Dermis blood vessel endothelial cell (primary cell): ENCODE measurements at places on chromosomes 2 and 18.
A peak's percentile ranks its signal among the peaks of the same experiment; 100 is the strongest.

DNA sequence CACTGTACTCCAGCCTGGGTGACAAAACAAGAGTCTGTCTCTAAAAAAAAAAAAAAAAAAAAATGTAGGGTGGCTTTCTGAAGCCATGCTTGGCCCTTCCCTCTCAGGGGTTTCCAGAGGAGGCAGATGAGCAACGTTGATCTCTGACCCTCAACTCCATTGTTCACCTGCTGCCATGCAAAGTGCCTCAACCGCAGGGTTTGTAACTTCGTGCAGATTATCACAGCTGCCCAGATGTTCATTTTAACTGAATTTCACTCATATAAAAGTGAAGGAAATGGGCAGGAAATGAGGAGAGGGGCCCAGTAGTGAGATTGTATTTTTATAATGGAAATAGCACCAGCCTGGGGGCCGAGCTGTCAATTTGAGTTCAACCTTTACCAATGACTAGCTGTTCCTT, 14.9 kb upstream of the B3GNT2 start:
- no peak for DNase-seq

GRCh38 chr2:238285653-238286082, 2.7 kb downstream of the PER2 start:
- peak; percentile 28 for DNase-seq

- DNase-seq, result no peak
Measured at GRCh38 chr2:232286001-232286868, 92.3 kb upstream of the ALPP start.

DNA sequence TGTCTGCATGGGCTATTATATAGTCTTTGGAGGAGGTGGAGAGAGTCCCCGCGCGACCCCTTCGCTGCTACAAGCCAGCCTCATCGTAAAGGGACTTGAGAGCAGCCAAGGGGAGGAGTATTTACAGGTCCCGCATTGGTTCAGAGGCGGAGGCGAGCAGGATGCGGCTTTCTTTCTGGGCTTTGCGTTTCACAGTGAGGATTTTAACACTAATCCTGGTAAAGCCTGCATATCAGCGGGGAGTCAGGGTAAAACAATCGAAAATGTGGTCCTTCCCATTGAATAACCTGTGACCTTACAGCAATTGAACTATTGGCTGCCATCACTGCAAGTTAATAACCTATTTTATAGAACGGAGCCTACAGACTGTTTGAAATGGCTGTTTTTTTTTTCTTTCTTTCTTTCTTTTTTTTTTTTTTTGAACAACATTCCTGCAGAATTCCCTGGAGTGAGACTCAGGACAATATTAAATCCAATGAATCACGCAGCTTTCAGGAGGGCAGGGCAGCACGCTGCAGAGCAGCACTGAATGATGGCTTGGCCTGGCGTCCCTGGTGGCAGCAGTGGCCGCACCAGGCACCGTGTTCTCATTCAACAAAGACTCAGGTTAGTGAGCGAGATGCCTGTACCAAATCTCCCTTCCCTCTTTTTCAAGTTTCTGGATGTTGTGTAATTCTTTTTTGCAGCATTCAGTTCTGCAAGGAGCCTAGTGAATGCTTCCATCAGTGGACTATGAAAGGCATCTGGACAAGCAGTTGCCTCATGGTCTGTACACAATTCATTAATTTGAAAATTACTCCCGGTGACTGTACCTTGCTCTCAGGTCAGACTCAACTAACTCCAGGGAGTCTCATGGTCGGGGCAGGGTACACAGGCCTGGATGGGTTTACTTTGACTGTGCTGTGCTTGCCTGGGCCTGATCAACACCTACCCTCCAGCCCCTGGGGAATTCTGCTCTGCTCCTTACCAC, 19.8 kb downstream of the SMIM21 start:
- DNase-seq, result no peak

- DNase-seq, result peak; percentile 84
Measured at GRCh38 chr2:33372940-33373553, 103.4 kb upstream of the RASGRP3 start.

GRCh38 chr2:3674066-3674845, 16.3 kb downstream of the ALLC start:
- DNase-seq, result no peak

- DNase-seq, result peak; percentile 25
Measured at GRCh38 chr2:204900910-204901309, 355.6 kb downstream of the PARD3B start.

DNA sequence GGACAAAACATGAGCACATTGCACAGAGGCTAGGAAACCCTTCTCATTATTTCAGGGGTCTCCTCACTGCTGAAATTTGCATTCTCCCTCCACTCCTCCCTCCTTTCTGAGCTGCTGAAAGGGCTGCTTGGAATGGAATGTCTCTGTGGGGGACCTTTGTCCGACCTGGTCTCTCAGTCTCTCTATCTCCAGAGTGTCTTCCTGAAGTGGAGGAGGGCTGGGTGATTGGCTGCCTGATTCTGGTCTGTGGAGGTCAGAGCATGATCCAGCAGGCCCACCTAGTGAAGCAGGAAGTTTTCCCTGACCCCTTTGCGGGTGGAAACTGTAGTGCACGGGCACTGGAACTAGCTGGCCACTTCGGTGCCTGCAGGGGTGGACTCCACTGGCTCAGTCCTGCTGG, 560.5 kb upstream of the HS6ST1 start:
- no peak for DNase-seq

DNA sequence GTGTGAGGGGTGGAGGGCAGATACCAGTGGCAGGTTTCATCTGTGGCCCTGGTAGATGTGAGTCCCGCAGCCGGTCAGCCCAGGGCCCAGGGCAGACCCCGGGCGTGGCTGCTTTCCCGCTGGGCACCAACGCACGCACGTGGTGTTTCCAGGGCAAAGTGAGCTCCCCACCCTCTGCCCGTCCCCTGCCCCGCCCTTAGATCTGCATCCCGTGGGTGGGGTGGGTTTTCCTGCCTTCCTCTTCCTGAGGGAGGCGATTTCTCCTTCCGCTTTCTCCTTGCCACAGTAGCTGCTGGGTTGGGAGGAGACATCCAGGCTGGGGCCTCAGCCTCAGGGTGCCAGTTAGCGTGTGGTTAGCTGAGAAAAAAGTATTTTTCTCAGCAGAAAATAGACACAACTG, 49.6 kb downstream of the ODC1 start:
- no peak for DNase-seq

- no peak for DNase-seq
Measured at GRCh38 chr2:120014226-120014980, 1.5 kb downstream of the EPB41L5 start.

DNA sequence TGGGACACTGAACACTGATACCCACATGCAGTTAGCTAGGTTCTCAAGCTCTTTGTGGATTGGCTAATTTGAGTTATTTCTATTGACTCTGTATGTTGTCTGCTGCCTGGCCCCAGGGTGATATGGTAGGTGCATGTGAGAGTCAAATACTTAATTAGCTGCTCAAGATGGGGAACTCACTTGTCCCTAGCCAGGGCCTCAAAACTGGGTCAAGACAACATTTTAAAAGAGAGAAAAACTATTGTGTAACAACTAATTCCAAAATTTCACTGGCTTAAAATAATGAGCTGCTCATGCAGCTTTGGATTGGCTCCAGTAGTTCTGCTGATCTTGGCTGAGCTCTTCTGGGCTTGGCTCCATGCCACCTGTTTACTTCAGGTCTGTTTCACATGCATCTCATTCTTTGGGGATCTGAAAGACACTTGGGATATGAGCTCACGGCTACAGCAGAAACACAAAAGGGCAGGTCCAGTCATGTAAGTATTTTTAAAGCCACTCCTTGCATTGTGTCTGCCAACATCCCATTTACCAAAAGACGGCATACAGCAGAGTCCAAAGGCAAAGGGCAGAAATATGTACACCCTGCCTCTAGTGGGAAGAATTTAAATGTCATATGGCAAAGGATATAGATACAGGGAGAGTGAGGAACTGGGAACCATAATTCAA, 716.8 kb downstream of the SUCLG1 start:
- no peak for DNase-seq

GRCh38 chr2:129733041-129733440, 246.4 kb upstream of the RAB6C start:
- DNase-seq, result no peak

DNA sequence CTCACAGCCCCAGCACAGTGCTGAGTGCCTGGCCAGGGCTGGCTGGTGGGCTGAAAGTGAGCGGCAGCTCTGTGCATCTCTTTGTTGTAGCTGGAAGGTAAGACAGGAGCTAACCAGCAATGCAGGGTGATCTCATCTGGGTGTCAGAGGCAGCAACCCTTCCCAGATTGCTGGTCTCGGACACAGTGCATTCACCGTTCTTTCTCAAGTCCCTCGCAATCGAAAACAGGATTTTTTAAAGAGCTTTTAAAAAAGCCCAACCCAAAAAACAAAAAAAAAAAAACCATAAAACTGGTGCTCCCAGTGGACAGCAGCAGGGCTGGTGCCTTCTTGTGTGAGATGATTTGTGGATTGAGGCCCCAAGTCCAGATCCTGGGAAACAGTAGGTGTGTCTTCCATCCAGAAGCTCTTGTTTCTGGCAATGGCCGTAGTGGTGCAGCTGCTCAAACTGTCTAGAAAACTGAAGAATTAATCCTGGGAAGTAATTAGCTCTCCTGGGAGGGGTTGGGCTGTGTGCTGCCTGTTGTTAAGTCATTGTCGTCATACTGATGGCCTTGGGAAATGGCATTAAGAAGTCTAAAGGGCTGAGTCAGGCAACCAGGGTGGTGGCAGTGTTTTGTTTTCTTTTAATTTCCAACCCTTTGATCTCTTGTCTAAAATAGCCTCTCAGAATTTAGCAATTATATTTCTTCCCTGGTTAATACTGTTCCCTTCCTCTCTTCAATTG, 156.7 kb downstream of the KLHL29 start:
- peak; percentile 35 for DNase-seq

GRCh38 chr2:233445152-233445830, 91.0 kb downstream of the DGKD start:
- DNase-seq, result no peak

- DNase-seq, result no peak
Measured at GRCh38 chr2:40346535-40347354, 105.1 kb downstream of the SLC8A1 start.
